ENCODE measurements at places on chromosomes 4 and X.

GRCh38 chr4:103074744-103075434 is 1.7 kb downstream of the SLC9B2 start:
- no peak for DNase-seq

GRCh38 chr4:2906218-2906617 is 57.0 kb downstream of the NOP14 start:
- no peak for DNase-seq

DNA sequence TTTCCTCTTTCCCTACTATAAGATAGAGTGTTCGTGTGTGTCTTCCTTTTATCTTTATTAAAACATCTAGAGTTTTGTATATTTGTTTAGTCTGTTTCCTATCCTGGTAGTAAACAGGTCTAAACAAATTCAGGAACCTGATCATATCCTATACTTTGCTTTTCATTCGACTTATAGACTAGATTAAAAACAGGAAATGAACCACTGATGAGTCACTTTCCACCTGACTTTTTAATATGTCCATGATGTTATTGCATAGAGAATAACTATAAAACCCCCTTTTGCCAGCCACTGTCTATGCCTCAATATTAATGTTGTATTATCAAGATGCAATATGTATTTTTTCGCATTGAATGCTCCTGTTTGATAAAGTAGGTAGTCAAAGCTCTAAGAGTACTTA is 1794.0 kb downstream of the STIM2 start:
- DNase-seq: no peak

DNA sequence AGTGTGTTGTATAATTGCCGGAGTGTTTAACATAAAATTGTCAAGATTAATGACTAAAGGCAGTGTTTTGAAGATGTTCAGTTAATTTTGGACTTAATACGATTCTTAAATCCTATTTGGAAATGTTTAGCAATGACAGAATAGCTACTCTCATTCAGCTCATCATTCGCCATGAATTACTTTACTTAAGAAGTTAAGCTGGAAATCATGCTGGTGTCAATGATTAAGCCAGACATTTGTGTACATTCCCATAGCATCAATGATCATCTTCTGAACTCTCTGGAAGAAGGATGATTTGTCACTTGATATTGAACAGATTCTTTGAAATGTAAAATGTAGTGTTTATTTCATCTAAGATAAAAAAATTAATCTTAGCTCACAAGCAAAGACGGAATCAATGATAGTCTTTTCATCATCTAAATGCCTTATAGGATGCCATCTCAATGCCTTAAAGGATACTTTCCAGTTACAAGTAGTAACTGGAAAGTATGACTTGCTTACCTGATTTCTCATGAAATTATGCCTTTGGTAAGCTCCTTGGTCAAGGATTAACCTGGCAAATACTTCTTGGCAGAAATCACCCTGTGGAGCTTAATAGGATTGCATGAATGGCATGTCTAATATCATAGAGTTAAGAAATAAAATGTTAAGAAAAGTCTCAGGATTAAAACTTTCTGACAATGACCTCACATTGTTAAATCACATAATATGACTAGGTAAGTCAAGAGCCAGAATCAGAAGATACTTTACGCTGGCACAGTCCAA is 515.5 kb upstream of the AGA start:
- no peak for DNase-seq

DNA sequence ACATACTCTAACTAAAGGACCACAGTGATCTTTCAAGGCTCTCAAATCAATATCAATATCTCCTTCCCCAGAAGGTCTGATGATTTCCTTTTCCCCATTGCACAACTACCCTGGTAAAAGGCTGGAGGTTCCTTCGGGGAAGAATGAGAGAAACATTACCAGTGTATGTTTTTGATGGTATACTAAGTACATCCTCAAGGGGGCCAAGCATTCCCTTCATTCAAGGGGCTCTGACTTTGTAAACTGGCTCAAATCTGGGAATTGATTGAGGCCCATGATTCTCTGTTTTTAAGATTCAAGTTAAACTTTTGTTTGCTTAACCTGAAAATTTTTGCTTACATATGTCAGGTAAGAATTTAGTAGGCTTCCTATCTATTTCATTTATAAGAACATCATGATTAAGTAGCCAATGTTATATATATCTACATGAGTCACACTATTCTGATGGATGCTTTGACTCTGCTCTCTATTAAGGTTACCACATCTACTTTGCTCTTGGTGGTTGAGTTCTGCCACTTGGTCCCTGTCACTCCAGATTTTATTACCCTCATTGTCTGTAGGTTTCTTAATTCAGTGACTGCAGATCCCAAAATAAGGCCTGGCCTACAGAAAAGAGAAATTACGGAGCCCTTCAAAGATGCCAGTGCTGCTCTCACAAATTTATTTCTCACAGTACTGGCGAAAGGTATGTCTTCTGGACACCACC is 16.4 kb upstream of the GUCY1B1 start:
- DNase-seq: no peak

DNA sequence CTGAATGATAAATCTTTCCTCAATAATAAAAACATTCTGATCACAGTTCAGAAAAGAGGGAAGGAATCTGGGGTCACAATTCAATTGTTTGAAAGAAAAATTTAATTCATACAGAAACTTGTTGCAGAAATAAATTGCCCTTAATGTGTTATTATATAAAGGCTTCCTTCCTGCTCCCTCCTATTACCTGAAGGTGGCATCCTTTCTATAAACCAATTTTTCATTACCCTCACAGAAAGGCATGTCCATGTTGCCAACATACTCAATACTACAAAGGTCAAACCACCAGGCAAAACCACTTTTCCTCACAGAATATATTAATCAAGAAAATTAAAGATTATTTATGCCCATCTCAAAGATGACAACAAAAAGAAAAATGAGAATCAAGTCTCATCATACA is 194.3 kb upstream of the CT83 start:
- DNase-seq: no peak

DNA sequence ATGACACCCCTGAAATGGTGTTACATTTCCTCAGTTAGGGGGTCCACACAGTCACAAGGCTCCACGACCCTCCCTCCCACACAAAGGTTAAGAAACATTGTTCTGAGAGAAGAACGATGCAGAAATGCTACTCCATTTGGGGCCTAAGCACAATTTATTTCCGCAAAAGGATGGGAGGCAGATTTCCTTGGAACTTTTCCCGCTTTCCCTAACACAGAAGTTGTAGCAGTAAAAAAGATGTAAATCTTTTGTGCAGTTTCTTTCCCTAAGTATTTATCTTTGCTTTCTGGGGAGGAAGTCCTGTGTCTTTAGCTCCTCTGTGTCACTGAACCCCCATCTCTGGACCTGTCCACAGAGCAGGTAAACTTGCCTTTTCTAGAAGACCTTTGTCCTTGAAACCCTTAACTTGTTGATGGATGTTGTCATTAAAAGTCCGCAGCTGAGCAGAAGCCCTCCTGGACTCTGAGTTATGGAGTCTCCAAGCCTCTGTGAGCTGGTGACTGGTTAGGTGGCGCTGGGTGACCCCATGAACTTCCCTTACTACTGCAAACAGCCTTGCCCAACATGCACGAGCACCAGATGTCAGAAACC is 67.2 kb upstream of the SHISA3 start:
- DNase-seq: no peak

DNA sequence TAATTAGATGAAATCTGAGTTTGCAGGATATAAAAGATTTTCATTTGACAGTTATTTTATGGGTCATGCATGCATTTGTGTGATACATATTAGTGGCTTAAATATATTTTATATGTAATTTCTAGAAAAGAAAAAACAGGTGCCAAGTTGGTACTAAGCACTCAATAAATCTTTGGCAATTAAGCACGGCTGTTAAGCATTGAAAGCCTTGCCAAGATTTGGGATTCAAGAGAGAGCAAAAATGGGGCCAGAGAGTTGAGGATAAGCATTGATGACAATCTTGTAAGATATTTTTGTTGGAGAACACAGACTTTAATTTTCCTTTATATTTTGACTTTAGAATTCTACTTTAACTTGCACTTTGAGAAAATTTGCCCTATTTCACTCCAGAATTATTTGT is 249.8 kb upstream of the MAD2L1 start:
- DNase-seq: no peak

DNA sequence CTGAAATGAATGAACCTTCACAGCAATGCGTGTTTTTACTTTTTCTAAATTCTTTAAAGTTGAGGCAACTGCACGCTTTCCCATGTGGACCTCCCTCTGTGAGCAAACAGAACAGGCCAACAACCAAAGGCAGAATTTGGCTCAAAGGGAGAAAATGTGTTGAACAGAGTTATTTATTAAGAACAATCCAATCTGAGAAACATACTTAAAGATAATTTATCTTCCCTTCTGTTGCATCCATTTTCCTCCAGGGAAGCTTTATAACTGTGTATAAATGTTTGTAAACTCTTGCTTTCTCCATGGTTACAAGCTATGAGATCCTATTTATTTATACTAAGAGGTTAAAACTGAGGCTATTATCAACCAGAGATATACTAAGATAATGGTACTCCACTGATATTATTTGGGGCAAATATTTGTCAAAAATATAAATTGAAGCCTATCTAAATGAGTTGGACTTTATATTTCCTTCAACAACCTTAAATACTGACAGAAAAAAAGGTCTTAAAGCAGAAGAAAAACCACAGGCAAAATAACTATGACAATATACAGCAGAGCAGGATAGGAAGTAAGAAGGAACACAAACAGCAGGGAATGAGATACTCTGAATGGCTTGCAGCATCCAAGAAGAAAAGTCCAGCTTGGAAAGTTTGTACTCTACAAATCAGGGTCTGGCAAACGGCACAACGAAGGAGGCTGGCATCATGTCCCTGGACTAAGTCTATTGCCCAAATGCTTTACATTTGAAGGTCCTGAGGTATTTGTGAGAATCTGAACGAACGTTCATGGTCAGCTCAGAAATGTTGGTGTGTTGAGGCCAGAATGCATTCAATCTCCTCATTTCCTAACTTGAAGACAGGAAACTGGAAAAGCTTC is 663.2 kb upstream of the INTU start:
- no peak for DNase-seq

- no peak for DNase-seq
Observed at GRCh38 chr4:112753333-112753732, 116.4 kb downstream of the LARP7 start.

DNA sequence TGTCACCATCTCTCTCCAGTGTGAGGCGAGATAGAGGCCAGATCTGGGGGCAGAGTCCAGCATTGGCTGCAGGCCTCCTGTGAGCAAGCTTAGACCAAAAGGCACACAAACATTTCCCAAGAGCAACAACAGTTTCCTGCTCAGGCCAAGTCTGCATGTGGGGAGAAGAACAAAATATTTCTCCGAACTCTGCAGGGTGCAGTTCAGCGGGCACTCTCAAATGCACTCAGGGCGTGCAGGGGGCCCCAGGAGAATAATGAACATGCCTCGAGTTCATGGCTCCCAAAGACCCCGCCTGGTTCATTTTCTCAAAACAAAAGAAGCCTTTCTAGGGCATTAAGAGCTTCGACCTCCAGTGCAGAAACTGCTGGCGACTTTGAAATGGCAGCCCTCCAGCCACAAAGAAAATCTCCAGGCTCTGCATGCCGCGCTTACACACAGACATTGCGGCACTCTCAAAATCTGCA is 57.8 kb upstream of the HELT start:
- no peak for DNase-seq

DNA sequence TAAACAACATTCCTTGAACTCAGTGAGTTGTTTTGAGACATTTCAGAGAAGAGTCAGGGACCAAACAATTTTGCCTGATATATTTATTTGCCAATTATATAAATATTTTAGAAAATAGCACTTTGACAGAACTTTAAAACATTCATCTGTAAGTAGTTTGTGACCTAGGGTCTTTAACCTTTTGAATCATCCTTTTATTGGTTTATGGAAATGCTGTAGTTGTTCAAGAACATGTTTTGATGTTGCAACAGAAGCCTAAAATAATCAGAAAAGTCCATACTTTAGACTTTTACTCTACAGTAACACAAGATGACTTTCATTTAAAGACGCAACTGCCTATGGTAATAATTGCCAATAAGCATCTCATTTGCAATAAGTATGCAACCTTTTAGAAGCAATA is 43.0 kb downstream of the CXCL1 start:
- no peak for DNase-seq

- DNase-seq: no peak
Observed at GRCh38 chr4:3290889-3291321, 1.9 kb upstream of the RGS12 start.

GRCh38 chr4:187274153-187274552 is 550.5 kb upstream of the FAT1 start:
- no peak for DNase-seq

DNA sequence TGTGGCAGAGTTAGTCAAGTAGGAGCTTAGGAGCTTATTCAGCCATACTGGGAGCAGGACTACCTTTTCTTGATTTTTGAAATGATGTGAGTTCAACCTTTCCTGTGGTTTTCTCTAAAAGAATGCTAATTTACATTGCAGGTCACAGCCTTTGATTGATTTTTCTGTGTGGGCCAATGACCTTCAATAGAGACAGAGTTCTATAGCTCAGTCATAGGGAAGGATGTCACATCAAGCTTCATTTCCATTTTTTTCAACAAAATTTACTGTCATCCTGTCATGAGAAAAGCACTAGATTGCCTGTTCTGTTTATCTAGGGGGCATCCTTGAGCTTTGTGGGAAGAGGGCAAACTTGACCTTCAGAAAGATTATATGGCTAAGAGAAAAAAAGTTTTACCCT is 448.7 kb downstream of the MID1IP1 start:
- DNase-seq: no peak

GRCh38 chrX:31590581-31591114 is 518.8 kb upstream of the FTHL17 start:
- no peak for DNase-seq

GRCh38 chr4:118760092-118760491 is 74.9 kb downstream of the METTL14 start:
- no peak for DNase-seq
